ENCODE measurements at places on chromosomes 13 and 19.
A peak's percentile ranks its signal among the peaks of the same experiment; 100 is the strongest.

- peak; percentile 61 for DNase-seq
Measured at GRCh38 chr19:19115954-19116353, 22.3 kb downstream of the TMEM161A start.

DNA sequence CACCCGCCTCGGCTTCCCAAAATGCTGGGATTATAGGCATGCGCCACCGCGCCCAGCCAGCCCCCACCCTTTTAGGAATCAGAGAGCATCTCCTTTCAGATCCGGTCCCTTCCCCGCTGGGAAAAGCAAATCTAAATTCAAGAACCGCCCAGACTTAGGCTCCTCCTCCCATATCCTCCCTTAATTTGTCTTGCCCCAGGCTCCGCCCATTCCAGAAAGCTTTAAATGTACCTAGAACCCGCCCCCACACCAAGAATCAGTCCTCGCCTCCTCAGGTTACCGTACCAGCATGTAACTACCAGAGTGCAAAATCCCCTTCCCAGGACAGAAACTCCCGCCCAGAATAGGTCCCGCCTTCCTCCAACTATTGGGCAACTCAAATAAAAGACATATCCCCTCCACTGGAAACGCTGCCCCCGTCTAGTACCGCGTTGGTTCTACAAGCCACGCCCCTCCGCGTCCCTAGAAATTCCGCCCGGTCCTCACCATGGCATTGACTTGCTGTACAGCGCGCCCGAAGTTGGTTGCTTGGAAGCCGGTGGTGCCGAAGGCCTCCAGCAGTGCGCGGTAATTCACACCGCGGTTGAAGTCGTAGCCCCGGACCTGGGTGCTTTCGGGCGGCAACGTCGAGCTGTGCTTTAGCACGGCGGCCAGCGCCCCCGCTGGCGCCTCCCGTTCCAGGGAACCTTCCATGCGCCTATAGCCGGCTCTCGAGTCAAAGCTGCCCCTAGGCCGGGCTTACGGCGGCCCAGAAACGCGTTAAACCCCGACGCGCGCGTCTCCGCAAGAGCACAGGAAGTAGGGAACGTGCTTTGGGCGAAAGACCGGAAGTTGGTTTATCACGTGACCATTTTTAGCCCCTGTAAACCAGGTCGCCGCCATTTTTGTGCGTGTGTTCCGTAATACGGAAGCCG, at the start of gene DHPS:
Gene DHPS, minus strand, starts transcription at position 807 of the 914 bp plus-strand sequence. Its CDS starts 114 bp downstream, at position 693.
- peak; percentile 90 for DNase-seq

GRCh38 chr13:26822146-26822545, 61.6 kb upstream of the GPR12 start:
- no peak for DNase-seq

- no peak for DNase-seq
Measured at GRCh38 chr13:111001636-111002035, 86.8 kb upstream of the ANKRD10 start.

DNA sequence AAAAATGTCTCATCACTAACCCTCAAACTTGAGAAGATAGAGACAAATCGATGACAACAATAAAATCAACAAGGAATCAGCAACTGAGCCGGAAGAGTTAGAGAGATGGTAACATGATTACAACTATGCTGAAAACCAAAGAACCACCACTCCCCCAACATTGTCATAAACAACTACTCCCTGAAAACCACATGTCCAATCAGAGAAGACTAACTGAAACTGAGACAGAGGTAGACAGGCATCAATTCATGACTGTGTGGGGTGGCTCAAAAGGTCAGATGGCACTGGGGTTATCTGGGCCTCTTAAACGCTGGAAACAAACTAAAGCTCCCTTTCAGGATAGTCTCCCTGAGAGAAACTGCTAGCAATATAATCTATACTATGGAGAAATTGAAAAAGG, 488.8 kb downstream of the KCTD12 start:
- DNase-seq, result no peak

DNA sequence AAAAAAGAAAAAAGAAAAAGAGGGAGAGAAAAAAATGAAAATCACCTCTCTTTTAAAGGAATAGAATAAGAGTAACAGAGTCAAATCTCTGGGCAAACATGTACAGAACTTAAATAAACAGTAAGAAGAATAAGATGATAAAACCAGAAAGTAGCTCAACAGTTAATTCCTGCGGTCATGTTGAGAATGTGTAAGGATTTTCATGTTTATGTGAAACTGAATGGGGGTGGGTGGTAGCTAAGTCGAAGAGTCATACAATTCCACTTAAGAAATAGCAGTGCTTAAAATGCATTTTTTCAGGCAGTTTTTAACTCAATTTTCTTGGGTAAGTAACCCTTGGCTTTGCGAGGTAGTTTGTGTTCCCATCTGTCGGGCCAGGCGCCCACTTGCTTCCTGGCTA, 60.9 kb downstream of the PEX11G start:
- no peak for DNase-seq

DNA sequence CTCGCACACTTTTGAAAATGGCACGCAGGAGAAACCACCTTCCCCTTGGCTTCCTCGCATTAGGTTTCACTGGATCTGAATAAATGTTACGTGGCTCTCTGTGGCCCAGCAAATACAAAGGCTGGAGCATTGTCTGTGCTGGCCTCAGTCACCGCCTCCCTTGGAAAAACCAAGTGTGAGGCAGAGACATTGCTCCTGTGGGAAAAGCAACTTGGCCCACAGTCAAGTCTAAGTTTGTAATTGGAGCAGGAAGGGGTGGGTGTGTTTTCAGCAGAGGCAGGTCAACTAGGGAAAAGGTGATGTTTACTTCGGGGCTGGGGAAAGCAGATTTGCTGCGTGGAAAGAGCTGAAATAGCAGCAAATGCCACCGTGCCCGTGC, 101.6 kb downstream of the IRS2 start:
- DNase-seq, result no peak

GRCh38 chr19:4277191-4277696, 1.8 kb upstream of the SHD start:
- DNase-seq, result no peak

DNA sequence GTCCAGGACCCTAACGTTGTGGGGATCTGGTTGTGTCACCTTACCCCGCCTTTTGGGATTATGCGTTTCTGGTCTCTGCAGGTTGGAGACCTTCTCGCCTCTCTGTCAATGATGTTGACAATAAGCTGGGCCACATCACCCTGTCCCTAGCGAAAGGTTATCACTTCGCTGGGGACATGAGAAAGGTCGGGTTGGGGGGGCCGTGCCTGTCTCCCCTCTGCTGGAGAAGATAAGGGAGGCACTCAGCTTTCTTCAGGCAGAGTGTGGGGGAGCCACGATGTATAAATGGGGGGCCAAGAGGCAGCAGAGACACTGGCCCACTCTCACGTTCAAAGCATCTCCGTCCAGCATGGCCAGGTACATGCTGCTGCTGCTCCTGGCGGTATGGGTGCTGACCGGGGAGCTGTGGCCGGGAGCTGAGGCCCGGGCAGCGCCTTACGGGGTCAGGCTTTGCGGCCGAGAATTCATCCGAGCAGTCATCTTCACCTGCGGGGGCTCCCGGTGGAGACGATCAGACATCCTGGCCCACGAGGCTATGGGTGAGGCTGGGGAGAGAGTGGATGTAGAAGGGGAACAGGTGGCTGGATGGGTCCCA, at the start of gene RLN3:
Gene RLN3, plus strand, starts transcription at position 293 of the 595 bp plus-strand sequence. Its CDS starts 57 bp downstream, at position 350.
- DNase-seq, result no peak

DNA sequence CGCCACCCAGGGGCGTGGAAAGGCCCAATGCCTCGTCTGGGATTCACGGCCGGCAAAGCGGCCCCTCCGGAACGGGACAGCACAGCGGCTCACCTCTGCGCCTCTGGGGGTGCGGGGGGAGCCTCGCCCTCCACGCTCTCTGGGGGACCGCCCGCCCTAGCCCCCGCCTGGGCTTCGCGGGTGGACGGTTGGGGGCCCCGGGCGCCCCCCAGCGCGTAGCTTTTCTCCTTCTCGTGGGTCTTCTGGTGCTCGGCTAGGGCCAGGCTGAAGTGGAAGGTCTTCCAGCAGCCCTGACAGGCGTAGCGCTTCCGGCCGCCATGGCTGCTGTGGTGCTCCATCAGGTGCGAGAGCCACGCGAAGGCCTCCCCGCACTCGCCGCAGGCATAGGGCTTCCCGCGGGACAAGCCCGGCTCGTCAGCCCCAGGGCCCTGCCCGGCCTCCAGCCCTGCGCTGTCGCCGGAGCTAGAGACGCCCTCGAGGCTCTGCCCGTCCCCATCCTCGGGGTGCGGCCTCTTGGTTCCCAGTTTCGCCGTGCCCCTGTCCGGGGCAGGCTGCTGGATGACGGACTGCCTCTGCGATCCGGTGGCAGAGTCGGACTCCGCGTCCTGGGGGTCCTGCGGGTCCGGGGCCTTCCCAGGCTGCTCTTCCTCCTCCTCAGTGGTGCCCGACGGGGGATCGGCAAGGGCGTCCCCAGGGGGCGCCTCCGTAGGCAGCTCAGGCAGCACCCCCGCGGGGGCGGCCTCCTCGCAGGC, 13.3 kb downstream of the ZSCAN18 start:
- DNase-seq, result no peak

- DNase-seq, result no peak
Measured at GRCh38 chr13:73385848-73386247, 327.0 kb downstream of the KLF5 start.

GRCh38 chr13:34671137-34671536, 270.9 kb upstream of the NBEA start:
- DNase-seq, result no peak

- DNase-seq, result no peak
Measured at GRCh38 chr19:13262450-13262849, 112.2 kb downstream of the IER2 start.

DNA sequence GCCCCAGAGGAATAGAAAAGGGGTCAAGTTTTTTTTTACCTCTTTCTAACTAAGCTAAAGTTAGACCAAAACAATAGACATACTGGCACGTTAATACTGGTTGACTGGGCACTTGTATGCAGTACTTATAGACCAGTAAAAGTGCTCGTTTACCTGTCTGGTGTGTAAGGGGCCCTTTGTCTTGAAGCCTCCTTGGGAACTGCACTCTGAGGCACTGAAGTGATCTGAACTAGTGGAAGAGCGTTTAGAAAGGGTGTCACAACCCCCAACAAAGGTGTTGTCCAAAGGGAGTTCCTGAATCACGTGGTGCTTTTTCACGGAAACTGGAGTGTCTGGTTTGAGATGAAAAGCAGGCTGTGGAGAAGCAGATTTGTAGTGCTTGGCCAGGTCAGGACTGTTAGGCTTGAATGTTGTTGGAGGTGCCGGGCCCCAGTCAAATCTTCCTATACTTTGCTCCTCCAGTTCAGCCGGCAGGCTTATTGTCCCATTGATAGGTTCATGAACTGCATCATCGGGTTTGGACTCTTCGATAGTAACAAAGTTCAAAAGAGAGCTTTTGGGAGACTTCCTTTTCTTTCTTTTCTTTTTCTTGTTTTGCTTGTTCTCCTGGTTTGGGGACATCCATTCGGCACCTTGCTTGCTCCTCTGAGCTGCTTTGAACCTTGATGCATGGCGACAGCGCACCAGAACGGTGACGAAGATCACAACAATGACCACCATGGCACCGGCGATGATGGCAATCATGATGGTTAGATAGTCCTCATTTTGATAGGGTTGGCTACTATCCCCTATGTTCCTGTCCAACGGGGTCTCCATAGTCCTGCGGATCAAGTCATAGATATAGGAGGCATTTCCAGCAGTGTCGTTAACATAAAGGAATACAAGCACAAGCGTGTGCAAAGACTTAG, 4.6 kb downstream of the PCDH9 start:
- no peak for DNase-seq

DNA sequence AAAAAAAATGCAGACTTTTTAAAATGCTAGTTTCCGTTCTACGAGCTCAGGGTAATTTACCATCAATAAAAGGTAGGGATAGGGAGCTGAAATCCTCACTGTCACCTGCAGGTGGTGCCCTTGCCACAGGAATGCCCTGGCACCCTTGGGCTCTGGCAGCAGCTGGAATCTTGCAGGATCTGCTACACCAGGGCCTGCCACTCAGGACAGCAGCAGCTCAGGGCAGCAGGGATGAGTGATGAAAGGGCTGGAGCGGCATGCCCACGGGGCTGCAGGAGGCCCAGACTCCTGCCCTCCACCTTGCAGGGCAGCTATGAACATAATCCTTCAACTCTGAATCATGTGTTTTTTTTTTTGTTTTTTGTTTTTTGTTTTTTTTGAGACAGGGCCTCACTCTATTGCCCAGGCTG, 54.0 kb downstream of the GNG7 start:
- peak; percentile 84 for DNase-seq

DNA sequence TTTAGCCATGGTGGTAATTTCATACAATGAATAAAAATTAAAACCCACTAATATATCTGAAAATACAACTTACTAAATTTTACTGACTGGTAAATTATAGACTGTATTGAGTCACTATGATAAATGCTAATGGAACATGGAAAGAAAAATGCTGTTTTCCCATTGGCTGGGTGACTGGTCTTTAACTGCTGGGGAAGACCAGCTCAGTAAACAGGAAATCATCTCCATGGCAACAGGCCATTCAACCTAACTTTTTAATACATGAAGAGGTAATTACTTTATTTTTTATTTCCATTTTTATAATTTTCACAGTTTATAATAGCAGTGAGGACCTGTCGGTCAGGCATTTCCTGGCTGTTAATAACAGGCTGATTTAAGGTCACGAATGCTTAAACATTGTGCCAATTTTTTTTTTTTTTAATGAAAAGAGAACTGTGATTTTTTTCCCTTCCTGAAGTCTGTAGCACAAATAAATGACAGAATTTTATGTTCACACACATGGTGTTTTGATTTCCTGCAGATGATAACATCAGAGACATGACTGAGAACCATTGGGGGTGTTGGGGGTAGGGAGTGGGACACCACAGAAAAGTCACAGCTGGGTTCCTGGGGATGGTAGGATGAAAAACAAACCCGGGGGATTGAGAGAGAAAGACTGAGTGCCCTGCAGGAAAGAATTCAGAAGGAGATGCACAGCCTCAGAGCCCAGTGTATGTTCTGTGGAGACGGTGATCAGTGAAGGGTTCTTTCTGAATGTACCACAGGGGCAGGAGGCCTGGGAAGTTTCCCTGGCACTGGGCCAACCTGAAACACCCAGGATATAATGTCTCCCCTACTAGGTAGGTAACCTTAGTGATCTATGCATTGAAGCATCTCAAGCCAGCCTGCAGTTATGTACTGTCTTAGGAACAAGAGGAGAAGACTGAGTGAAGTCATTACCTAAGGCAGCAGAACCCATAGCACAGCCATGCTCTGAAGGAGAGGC, 297.1 kb downstream of the COG6 start:
- no peak for DNase-seq

DNA sequence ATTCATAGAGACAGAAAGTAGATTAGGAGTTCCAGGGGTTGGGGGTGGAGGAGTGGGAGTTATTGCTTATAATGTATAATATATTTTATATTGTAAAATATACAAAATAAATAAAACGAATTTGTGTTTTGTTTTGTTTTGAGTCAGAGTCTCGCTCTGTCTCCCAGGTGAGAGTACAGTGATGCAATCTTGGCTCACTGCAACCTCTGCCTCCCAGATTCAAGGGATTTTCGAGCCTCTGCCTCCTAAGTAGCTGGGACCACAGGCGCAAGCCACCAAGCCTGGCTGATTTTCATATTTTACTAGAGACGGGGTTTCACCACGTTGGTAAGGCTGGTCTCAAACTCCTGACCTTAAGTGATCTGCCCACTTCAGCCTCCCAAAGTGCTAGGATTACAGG, 2.5 kb upstream of the GADD45GIP1 start:
- no peak for DNase-seq

GRCh38 chr13:25528266-25528665, 156.5 kb downstream of the ATP8A2 start:
- DNase-seq, result no peak
